T-helper 9 cell (primary cell): ENCODE measurements at places on chromosomes 2 and 18.

GRCh38 chr2:47336259-47337238 lies 66.4 kb upstream of the MSH2 start:
- no peak for DNase-seq

GRCh38 chr2:231123362-231123898 lies 1.4 kb downstream of the HTR2B start:
- DNase-seq, result no peak

GRCh38 chr2:74945788-74946331 lies 12.6 kb upstream of the POLE4 start:
- DNase-seq, result no peak

GRCh38 chr2:140641163-140641562 lies 1489.7 kb downstream of the LRP1B start:
- DNase-seq, result no peak

DNA sequence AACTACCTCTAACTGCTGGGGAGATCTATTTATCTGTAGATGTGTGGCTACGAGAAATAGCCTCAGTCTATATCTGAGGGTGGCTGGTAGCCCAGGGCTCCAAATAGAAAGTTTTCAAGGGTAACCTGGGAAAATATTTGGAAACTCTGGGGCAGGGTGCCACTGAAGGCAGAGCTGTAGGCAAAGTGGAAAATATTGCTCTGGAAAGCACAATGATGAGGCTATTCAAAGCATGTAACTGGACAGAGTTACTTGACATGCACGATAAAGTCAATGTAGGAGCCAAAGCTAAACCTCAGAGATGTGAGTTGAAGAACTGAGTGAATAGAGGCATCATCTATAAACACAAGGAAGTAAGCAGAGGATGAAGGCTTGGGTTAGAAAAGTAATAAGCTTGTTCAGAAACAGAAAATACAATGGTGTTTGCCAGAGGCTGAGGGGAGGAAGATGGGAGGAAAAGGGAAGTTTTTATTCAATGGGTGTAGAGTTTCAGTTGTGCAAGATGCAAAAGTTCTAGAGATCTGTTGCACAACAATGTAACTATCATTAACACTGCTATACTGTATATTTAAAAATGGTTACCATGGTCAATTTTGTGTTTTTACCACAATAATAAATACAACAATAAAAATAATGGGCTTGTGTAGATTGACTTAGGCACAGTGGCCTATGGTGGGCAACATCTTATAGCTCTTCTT lies 171.6 kb downstream of the MBD2 start:
- DNase-seq, result no peak

GRCh38 chr2:211248841-211249240 lies 692.4 kb downstream of the CPS1 start:
- no peak for DNase-seq

- DNase-seq, result no peak
Observed at GRCh38 chr2:237509151-237509550, 22.1 kb downstream of the MLPH start.

- DNase-seq, result no peak
Observed at GRCh38 chr2:103823847-103824246, 1030.1 kb upstream of the POU3F3 start.
